ENCODE measurements at places on chromosomes 5 and 9. TPM values are rescaled to one million over a fixed set of nuclear protein-coding genes. Genes with fewer than 3 reads are reported as not detected.

GMCL2 gene
- not detected for total RNA-seq

NADK2 gene
- total RNA-seq = 10.4 TPM

OR2V2 gene
- total RNA-seq = not detected

CREBRF gene
- 161 TPM for total RNA-seq

CATSPER3 gene
- 0.10 TPM for total RNA-seq

PCDHGB1 gene
- not detected for total RNA-seq
